ENCODE measurements at places on chromosomes 11 and 22.

DNA sequence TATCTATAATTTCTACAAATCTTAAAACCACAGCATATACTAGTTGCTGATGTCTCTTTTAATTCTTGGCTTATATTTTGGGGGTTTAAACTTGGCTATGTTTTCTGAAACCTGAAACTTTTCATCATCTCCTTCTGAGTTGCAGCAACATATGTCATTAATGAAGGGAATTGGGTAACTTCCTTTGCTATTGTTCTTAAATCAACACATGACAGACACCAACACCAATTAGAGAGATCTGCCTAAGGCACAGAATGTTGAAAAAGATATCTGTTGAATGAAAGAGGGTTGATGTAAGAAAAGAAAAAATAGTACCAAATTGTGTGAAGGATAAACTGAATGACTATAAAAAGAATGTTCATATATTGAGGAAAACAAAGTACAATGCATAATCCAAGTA lies 10.3 kb upstream of the GAS2 start:
- no peak for DNase-seq

DNA sequence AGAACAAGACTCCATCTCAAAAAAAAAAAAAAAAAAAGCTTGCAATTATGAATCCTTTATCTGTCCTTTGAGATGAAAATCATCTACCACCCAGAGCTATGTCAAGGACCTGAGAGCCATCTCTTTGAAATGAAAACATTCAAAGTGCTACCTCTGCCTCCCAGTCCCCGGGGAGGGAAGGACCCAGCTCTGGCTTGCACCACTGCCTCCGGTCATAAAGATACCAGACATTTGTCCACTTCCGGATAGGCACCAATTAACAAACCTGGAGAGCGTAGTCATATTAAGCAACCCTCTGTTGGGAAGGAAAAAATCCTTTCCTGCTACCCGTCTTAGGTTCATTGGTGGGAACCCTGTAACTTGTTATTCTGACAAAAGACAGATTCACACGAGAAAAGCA lies 98.6 kb downstream of the ARHGAP8 start:
- DNase-seq, result no peak

DNA sequence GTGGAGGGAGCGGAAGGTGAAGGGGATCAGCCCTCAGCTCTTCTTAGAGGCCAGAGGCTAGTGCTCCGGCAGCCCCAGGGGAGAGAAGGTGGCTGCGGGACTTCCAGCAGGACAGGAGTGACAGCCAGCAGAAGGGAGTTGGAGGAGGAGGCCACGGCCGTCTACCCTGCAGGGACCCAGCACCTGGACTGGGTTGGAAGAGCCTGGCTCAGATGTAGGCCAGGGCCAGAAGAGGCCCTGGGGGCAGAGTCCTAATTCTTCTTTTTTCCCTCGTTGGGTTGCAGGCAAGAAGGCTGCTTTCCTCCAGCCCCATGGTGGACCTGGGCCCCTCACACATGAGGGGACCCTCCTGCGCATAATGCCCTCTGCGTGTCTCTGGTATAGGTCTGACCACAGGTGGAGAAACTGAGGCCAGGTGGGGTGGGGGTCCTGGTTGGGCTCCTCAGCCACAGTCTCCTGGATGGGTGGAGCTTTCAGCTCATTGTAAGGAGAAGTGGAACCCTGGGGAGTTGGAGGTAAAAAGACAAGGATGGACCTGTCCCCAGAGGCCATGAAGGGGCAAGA lies 2.3 kb upstream of the MCAM start:
- no peak for DNase-seq

DNA sequence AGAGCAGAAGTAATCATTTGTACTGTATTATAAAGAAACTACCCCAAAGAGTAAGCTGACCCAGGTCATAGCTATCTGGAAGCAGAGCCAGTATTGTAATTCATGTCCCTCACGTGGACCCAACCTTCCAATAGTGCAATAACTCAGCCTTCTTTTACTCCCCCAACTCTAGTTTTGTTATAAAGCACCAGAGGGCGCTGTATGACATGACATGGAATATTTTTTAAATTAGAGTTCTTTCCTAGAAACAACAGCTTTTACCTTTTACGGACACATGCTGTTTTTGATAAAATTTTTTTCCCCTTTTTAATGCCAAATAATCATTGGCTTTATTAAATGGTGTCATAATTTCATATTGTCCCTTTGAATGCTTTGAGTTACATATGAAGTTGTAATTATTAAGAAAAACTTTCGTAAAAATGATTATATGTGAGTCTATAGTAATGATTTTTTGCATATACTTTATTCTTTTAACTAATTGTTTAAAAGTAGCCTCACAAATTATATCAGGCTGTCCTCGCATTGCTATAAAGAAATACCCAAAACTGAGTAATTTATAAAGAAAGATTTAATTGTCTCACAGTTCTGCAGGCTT lies 76.9 kb downstream of the DKK3 start:
- peak; percentile 18 for DNase-seq

GRCh38 chr11:15940462-15941205 lies 415.7 kb downstream of the SOX6 start:
- DNase-seq, result no peak

DNA sequence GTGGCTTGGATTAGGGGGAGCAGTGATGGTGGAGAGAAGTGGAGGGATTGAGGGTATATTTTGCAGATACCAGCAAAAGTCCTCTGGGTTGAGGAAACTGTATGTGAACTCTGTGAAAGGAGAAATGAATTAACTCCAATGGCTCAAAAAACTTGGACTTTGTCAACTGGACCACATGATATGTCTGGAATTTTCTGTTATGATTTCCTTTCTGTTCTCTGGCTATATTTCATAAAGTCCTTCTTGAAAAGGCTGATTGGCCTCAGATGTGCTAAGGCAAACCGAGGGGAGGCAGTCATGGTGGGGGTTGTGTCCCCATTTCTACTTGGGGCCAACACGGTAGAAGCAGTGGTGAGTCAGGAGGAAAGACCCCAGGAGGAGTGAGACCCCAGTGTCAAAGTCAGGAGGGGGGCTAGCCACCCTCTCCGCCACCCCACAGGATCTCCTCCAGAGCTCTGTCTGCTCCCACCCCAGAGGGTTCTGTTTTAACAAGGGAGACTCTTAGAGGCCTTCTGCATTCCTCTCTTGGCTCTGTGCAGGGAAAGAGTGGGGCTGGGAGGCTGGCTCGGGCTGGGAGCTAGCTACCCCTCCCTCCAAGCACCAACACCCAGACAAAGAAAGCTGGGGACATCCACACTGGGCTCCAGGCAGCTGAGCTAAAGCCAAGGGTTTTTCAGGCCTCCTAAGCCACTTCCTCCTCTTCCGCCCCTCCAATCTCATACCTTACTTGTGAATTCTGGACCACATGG lies 13.8 kb downstream of the CHRDL2 start:
- DNase-seq, result no peak

DNA sequence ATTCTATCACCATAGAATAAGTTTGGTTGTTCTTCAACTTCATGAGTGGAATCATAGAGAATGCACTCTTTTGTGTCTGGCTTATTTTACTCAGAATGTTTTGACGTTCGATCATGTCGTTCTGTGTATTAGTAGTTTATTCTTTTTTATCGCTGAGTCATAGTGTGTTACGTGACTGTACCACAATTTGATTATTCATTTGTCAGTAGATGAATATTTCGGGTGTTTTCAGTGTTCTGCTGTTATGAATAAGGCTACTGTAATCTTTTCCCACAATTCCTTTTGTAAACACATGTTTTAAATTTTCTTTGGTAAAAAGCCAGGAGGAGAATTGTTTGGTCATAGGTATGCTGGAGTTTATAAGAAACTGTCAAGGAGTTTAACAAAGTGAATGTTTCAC lies 279.9 kb upstream of the B3GAT1 start:
- DNase-seq, result no peak
